Germinal center (tissue), 1 donor: ENCODE measurements at places on chromosomes 12 and 14.

DNA sequence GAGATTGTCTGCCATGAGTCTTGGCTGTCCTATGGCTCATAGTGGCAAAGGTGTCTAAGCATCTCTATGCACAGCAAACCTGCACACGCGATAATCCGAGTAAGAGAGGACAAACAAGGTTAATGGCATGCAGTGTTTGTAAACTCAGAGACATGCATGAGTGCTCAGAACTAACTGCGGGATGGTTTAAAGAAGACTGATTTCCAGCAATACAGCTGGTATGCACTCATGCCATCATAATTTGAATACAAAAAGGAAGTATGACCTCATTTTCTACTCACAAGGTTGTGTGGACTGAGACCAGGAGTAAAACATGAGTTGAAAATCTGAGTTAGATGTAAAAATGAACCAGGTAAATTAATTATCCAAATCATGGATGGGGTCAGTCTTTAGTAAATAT, 16.6 kb upstream of the TCP11L2 start:
- peak; percentile 41 for DNase-seq

- DNase-seq = no peak
Observed at GRCh38 chr14:101542391-101542790, 18.9 kb upstream of the DIO3 start.

DNA sequence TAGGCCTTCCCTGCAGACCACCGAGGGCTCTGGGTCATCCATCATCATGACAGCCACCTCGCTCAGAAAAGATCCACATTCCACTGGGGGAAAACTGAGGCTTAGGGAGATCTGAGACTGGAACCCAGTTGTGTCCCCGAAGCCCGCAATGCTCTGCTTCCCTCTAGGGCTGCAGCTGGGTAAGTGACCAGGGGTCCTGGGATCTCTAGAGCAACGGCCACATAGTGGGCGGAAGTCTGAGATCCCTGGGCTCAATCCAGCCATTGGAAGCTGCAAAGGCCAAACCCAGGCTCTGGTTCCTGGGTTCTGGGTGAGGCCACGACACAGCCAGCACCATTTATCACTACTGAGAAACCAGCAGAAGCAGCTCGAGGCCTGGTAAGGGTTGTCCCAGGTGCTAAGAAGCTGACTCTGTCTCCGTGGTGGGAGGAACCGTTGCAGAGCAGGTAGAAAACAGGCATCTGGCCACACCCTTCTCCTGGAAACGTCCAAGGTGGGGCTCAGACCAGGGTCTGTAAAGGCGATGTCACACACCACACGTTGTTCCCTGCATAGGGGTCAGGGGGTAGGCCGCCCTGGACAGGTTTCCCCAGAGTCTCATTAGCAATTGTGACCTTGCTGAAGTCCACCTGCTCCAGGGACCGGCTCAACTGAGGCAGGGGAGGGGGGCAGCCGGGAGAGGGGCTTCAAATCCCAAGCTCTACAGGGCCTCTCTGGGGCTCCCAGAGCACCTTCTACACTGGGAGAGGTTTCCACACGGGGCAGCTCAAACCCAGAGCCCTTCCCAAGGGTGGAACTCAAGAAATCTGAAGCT, 38.6 kb downstream of the BCL11B start:
- no peak for DNase-seq

- DNase-seq = no peak
Observed at GRCh38 chr12:123232472-123232806, 502 bp downstream of the MPHOSPH9 start.

DNA sequence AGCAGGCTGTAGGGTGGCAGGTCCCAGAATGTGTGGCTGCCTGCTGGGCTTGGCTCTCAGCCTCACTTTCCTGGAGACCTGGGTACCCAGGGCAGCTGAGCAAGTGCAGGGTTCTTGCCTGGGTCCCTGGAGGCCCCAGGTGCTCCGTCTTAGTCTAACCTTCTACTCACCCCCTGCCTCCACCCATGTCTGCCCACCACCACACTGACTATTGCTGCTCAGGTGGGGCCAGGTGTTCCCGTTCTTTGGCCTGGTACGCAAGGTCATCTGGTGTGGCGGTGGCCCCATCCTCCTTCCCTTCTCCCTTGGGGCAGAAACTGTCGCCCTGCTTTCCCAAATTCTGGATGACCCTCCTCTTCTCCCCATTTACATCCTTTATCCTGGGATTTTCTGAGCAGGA, 319.9 kb downstream of the TMEM121 start:
- DNase-seq = no peak

DNA sequence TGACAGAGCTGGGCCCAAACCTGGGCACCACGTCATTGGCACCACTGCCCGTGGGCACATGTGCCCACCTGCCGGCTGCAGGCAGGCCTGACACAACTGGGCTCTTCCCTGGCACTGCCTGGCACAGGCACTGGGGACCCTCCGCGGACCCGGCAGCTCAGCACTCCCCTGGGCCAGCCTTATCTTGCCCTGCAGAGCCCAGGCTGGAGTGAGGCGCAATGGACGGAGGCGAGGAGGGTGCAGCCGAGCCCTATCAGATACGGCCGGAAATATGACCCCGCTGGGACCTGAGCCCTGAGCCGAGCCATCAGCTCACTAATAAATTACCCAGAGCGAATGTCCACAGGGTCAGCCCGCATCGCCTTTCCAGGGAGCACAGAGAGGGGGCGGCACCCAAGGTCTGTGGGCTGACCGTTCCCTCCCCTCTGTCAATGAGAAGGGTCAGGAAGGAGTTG, 1.7 kb upstream of the C14orf180 start:
- DNase-seq = no peak

GRCh38 chr12:104750061-104750460, 208.0 kb downstream of the SLC41A2 start:
- peak; percentile 57 for DNase-seq

- no peak for DNase-seq
Observed at GRCh38 chr12:116538076-116538591, 21.0 kb upstream of the MAP1LC3B2 start.

DNA sequence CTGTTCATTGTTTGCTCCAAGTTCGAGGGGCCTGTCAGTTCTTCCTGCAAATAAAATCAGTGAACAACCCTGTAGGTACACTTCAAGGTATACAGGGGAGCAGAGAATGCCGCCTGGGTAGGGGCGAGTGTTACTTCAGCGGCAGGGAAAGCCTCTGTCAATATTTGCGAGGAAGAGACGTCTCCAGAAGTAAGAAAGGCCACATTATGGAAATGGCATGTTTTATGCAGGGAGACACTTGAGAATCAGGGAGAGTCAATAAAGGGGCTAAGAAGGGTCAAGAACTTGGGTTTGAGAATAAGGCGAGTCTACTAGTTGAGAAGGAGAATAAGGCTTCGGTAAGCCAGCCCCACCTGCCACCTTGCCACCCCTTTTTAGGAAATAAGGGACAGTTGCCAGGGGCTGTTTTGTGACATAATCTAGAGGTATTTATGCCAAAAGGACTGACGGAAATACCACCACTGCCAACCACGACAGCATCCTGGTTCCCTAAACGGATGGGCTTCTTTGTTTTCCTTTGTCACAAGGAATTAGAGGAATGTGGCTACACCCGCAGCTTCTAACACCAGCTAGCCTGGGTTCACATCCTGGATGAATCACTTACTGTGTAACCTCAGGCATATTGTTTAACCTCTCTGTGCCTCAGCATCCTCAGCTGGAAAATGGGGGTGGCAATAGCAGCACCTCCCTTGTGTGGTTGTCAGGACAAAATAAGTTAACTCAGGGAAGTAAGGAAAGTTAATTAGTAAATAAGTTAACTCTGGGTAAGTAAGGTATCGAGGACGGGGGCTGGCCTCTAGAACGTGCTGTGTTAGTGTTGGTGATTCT, 67.7 kb downstream of the EID3 start:
- DNase-seq = no peak

GRCh38 chr14:66824251-66824650, 316.3 kb downstream of the GPHN start:
- no peak for DNase-seq
